ENCODE measurements at places on chromosomes 1 and 21.

DNA sequence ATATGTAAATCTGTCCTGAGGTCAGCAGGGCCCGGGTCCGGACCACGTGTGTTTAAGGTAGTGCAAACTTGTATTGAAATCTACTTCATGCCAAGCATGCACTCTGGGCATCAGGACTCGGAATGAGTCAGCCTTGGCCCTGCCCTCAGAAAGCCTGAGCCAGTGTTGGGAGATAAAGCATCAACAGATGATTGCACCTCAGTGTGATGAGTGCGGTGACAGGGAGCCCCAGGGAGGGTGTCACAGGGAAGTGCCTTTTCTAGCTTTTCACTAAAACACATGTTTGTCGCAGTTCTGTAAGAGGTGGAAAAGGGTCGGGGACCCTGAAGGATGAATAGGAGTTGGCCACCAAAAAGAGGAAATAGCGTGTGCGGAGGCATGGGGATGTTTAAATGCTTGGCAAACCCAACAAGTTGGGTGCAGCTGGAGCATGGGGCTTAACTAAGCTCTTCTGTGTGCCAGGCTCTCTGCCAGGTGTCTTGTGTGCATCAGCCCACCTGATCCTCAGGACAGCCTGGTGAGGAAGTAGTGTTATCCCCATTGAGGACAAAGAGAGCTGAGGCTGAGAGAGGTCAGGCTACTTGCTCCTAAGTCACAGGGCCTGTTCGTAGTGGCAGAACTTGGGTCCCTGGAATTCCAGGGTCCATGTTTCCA is 48.2 kb upstream of the EPB41 start:
- DNase-seq: no peak

DNA sequence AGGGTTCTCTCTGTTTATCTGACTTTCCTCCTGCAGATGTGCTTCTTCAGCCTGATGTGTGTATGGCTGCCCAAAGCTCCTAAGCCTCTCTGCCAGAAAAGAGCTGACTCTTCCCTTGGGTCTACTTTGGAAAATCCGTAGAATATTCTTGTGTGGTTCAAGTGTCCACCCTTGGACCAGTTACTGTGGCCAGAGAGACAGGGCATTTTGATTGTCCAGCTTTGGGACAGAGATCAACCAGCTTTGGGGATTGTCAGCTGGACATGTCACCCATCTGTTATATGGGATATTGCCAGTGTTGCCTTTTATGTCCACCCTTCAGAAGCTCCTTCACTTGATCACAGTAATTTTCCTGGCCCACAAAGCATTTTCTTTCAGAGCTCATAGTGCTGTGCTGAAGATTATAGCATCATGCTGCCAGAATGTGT is 126.2 kb upstream of the L1TD1 start:
- DNase-seq: no peak

GRCh38 chr1:115793162-115793561 is 24.6 kb upstream of the CASQ2 start:
- no peak for DNase-seq

GRCh38 chr21:44024257-44024656 is 12.1 kb downstream of the TRAPPC10 start:
- DNase-seq: no peak

DNA sequence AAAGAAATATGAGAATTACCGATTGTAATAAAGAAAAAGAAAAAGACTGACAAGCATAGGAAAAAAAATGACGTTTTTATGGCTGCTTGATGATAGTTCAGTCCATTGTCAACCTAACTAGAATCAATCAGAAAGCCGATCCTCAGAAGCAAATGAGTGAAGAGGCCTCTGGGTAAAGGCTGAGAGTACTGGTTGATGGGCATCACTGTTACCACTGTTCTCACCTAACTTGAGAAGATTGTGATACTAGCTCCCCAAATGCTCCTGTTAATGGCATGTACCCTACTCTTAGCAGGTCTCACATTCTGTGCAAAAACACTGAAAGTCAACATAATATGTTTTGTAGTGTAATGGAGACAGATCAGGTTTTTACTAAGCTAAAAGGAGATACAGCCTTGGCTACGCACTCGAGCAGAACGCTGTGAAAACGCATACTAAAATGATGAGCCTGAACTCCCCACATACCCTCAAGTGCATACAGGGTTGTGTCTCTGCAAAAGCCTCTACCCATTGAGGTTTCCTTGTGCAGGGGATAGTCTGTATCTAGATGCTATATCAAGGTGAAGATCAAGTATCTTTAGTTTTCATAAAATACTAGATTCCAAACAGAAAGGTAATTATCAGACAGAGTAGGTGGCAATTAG is 554.6 kb downstream of the SMYD3 start:
- no peak for DNase-seq

DNA sequence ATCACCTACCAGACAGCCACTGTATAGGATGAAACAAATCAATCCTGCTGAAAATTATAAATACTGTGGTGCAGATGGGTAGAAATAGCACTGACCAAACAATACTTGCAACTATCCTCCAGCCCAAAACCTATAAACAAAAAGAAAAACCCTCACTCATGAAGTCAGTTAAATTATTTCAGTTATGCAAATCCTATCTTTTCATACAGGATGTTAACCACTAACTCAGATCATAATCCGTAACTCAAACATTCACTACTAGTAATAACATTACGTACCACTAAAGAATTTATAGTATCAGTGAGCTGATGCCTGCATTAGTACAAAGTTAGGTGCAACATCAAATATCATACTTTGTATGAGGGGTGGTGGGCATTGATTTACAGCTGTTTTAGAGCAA is 2.6 kb downstream of the NDC1 start:
- no peak for DNase-seq

DNA sequence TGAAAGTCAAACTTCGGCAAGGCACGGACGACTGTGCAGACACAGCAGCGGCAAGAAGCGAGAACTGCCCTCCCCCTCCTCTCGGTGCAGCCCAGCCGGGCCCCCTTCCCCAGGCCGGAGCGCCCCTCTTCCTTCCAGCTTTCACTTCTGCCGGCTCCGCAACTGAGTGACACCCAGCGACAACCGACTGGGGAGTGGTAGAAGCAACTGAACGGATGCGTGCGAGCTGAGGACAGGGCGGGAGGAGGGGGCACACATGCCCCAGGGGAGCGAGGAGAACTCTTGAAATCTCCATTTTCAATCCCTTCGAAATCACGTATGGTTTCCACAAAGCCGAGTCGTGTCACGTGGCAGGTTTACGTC is 146.6 kb downstream of the PGBD5 start:
- DNase-seq: no peak

DNA sequence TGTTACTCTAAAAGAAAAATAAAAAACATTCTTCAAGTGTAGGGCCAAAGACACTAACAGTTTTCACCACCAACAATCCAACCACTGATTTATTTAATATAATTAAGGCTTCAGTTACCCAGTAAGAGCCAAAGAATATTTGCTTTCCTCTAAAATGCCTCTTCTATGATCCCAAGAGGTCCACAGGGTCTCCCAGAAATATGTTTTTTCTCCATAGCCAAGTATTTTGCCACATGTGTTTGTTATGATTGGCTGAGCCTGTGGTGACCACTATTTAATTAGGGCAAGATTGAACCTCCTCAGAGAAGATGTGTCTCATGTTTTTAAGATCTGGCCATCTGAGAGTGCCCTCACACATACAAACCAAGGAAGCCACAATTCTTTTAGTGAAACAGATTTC is 135.9 kb downstream of the TPR start:
- DNase-seq: no peak

DNA sequence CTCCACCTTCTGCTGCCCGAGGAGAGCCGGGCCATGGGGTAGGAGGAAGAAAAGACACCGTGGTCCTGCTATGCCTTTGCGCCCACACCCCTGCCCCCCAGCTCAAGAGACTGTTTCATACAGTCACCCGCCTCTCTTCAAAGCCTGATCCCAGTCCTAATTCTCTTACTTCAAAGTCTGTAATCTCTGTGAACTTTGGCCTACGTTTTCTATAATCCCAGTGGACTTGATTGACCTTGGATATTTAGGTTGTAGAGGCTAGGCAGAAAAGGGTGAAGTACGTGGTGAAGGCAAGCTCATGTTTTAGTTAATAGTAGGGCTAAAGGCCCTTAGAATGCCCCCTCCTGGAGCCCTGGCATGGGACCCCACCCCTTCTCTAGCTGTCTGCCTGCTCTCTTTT is 28.4 kb downstream of the VPS13D start:
- no peak for DNase-seq

All from cortex of kidney (tissue), 1 donor.